CD8-positive, alpha-beta memory T cell (primary cell): ENCODE measurements at places on chromosomes 2 and 18. TPM values are rescaled to one million over a fixed set of nuclear protein-coding genes. Genes with fewer than 3 reads are reported as not detected.

Gene ARHGAP28
- not detected for total RNA-seq

DNA sequence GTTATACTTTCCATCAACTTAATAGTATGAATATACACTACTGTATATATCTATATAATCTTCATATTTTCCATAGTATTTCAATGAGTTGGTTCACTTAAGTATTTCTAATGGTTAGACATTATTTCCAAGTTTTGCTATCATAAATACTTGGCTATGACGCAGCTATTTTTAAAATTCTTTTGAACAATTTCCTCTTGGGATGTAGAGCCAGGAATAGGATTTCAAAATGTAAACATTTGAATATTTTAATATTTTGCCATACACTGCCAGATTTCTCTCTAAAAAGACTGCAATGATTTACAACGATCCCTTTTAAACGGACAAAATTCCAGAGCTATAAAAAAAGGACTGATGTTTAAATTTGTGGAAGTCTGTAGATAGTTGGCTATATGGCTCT is 95.6 kb downstream of the NUP35 start:
- no peak for DNase-seq

- no peak for DNase-seq
Observed at GRCh38 chr2:219520079-219520478, 5.8 kb downstream of the ASIC4 start.

DNA sequence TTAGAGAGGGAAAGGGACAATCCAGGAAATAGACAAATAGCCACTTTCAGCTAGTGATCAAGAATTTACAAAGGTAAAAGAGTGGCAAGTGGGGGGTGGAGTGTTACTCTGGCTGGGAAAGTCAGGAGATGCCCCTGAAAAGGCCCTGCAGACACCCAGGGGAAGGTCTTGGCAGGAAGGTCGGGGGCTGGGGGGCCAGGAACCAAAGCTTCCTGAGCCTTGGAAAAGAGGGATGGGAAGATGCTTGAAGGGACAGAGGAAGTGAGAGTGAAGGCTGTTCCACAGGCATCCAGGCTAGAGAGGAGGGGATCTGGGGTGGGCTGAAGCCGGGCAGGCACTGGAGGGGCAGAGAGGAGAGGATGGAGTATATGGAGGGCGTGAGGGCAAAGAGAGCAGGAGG is 3.9 kb upstream of the TMEM37 start:
- no peak for DNase-seq

Gene KYNU
- total RNA-seq: 0.20 TPM

DNA sequence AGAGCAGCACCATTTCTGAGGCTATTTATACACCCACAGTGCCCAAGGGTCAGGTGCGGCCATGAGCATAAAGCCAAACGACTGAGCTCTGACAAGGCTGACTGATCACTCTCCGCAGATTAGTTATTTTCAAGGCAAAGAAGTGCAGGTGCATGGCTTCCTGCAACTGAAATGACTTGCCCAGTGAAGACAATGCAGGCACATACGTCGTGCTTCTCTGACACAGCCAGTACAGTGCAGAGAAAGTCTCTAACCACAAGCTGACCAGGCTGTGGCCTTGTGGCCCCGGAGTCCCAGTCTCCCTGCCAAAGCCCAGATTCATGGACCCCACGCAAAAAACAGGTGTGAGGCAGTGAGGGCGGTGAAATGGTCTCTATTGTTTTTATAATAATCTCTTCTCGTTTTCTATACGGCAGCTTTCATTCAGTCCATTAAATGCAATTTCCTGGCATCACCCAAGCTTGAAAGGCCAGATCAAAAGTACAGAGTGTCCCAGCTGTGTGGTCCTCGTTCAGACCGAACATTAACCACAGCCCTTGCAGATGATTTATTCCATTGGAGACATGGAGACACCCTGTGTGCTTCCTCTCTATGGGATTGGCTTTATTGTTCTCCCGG is 447.0 kb upstream of the ID2 start:
- DNase-seq: no peak

GRCh38 chr2:235303499-235304291 is 190.1 kb upstream of the AGAP1 start:
- no peak for DNase-seq

GRCh38 chr2:9594366-9595054 is 36.3 kb downstream of the YWHAQ start:
- DNase-seq: no peak

GRCh38 chr2:240121190-240121589 is 14.9 kb downstream of the COPS9 start:
- DNase-seq: no peak

Gene ECEL1
- total RNA-seq: not detected

- no peak for DNase-seq
Observed at GRCh38 chr2:124798551-124798950, 773.5 kb downstream of the CNTNAP5 start.

DNA sequence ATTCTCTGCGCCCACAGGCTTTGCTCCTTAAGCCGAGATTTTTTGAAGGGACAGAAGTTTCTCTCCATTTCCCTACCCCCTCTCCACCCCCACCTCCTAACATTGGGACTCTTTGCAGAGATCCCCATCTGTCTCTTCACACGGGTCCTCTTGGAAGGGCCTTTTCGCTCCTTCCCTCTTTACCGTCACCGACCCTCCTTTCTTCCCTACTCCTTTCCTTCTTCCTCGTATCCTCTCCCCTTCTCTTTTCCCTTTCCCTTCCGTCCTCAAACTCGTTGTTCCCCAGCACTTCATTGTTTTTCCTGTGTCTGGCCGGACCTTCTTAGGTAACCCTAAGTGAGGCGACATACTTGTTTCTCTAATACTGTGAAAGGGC is 660 bp downstream of the COPS7B start:
- DNase-seq: no peak

DNA sequence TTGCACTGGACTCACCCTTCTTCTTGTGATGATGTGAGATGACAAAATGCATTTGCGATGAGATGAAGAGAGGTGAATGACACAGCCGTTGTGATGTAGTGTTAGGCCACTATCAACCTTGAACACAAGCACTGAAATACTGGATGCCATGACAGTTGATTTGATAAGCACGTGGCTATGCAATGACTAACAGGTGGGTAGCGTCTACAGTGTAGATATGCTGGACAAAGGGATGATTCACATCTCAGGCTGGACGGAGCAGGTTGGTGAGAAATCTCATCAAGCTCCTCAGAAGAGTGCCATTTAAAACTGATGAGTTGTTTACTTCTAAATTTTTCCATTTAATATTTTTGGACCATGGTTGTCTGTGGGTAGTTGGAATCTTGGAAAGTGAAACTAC is 375.8 kb upstream of the LYPD1 start:
- DNase-seq: no peak

- DNase-seq: no peak
Observed at GRCh38 chr2:152421521-152422370, 86.8 kb downstream of the FMNL2 start.

DNA sequence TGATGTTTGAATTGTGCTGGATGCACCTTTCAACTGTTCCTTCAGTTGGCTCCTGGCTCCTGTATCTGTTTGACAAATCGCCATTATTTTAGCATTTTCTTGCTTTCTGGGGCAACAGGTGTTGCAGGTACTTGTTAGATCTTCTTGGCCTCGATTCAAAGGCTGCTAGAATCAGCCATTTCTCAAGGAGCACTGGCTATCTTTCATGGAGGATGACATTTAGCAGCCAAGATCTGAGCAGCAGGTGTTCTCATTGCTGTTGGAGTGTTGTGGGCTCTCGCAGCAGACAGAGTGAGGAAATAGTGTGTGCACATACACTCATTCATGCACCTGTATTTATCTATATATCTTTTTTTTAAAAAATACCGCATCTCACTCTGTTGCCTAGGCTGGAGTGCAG is 52.2 kb downstream of the INPP5D start:
- no peak for DNase-seq

GRCh38 chr2:46173636-46174250 is 123.5 kb upstream of the EPAS1 start:
- DNase-seq: no peak

- peak; percentile 45 for DNase-seq
Observed at GRCh38 chr2:95115418-95115817, 6.2 kb downstream of the MRPS5 start.

GRCh38 chr2:181471226-181471625 is 14.0 kb downstream of the ITGA4 start:
- no peak for DNase-seq

Gene ABCB6
- 22.1 TPM for total RNA-seq

Gene IKZF2
- total RNA-seq: 8.9 TPM

GRCh38 chr2:238133499-238134392 is 4.7 kb upstream of the KLHL30 start:
- no peak for DNase-seq

- DNase-seq: no peak
Observed at GRCh38 chr2:32743480-32744236, 115.8 kb downstream of the TTC27 start.

GRCh38 chr2:16332681-16333557 is 332.7 kb downstream of the CYRIA start:
- DNase-seq: no peak

DNA sequence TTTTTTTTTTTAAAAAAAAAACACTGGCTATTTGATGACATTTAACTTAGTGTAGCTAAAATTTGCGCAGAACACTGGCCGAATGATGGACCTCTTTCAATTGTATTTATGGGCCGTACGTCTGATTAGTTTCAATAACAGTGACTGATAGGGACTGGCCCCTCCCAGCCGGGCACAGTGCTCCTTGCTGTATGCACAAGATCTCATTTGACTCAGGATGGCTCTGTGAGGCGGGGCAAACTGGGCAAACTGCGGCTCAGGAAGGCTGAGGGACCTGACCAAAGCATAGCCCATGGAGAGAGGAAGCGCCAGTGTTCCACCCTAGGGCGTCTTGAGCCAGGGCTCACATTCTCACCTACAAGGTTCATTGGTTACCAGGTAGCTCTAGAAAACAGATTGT is 21.2 kb downstream of the TRAF3IP1 start:
- no peak for DNase-seq

- no peak for DNase-seq
Observed at GRCh38 chr2:191128172-191128910, 22.5 kb downstream of the STAT4 start.

DNA sequence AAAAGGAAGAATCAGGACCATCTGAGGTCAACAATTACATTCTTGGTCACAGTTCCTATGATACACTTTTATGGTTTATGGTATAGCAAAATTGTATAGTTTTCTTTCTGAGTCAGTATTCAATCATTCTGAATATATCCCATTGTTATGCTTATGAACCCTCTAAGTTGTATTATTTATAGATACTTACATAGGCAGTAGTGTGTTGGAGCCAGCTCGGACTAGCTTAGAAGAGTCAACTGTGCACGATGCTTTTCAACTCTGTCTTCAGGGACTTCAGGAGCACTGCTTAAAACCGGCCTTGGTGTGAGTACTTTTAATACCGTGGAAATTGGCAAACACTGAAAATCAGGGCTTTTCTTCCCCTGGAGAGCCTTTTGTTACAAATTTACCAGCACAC is 215.7 kb downstream of the IKZF2 start:
- no peak for DNase-seq

DNA sequence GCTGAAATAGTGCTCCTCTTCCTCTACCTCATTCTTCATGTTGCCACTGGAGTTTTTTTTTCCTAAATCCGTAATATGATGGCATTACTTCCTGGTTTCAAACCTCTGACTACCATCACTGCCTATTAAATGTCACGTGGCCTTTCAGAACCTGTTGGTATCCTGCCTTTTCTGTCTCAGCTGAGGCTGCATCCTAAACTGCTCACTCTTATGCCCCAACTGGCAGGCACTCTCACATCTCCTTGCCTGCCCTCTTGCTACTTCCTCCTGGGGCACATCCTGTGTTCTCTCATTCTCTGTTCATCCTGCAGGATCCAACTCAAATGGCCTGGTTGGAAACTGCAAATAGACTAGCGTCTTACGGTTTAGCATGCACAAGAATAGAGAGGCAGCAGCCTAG is 468.1 kb upstream of the FANCL start:
- no peak for DNase-seq

Gene ANO7
- 0.86 TPM for total RNA-seq

- no peak for DNase-seq
Observed at GRCh38 chr2:172821370-172822338, 86.0 kb downstream of the RAPGEF4 start.

DNA sequence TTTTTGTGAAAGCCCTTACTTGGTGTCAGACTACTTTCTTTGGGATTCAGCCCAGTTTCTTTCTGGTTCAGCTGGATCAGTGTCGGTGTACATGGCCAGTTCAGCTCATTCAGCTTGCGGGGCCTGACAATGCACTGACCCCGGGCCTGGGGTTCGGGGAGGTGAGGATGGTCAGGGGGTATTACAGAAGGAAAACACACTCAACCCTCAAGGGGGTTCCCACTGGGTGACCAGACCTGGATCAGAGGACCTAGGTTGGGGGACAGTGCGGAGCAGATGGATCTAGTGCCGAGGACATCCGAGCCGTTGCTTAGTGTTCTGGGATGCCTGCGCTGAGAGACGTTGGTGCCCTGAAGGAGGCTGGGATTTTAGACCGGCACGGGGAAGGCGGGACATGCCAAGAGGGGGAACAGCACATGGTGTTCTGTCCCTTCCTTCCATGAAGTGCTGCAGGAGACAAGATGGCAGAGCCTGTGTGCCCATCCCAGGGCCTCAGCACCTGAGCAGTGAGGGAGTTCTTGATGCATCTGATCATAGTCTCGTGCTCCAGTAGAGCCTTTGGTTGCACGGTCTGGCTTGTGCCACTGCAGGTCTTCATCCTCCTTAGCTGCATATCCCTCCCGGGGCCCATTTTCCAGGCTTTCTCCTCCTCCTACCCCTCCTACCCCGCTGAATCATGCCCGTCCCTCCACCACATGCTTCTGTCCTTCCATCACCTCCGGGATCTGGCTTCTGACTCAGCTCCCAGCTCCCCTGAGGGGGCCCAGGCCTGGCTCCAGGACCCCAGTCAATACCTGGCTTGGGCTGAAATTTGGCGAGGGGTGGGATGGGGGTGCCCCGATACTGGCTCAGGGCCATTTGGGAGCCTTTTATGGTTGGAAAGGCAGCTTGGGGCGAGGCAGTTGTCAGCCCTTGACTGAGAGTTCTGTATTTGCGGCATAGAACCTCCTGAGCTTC is 18.0 kb downstream of the SPEG start:
- no peak for DNase-seq

GRCh38 chr2:112055730-112056625 is 909 bp downstream of the TMEM87B start:
- peak; percentile 18 for DNase-seq

DNA sequence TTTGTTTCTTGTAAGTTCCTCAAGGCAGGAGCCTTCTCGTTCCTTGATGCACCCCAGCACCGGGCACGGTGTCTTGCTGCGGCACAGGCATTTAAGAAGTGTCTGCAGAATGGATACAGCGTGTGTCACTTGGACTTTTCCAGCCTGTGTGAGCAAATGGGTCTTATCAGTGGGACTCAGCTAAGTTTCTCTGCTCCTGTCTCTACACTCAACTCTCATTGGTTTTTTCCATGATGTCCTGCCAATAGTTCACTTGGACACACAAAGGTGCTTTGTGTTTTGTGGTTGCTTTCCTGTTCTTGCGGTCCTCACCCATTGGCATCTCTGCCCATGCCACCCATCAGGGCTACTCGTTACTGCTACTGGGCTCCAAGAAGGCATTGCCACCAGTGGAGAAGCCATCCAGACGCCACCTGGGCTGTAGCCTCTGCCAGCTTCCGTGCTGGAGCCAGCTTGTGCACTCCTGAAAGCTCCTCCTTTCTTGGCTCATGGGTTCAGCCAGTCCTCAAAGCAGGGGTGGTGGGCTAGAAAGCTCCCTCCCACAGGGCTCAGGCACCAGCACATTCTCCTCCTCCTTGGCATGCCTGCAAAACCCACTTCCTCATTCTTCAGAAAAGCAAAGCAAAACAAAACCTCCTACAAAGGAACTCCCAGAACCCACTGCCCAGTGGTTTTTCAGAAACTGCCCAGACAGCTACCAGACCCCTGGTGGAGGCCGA is 41.4 kb downstream of the IL1R2 start:
- DNase-seq: no peak

GRCh38 chr2:120287183-120288015 is 34.7 kb downstream of the RALB start:
- no peak for DNase-seq

Gene MGAT5
- 40.9 TPM for total RNA-seq
